ENCODE measurements at places on chromosomes 12 and 14.

DNA sequence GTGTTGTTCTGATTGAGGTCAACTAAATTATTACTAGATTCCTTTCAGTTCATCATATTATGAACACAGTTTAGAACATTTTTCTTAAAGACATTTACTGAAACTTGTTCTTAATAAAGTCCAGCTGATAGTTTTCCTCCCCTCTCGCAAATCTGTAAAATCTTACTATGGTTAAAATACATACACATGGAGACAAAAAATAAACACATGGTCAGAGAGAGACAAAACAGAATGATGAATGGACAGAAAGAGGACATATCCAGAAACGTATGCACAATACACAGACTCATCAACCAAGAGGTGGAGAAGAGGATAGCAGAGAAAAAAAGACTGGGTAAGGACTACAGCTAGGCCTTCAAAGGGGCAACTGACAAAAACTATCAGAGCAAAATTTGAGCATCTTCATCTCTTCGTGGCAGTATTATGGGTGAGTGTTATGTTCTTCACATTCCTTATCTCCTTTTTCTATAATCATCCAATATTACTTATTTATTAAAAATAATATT is 38.4 kb downstream of the EEA1 start:
- DNase-seq = no peak

DNA sequence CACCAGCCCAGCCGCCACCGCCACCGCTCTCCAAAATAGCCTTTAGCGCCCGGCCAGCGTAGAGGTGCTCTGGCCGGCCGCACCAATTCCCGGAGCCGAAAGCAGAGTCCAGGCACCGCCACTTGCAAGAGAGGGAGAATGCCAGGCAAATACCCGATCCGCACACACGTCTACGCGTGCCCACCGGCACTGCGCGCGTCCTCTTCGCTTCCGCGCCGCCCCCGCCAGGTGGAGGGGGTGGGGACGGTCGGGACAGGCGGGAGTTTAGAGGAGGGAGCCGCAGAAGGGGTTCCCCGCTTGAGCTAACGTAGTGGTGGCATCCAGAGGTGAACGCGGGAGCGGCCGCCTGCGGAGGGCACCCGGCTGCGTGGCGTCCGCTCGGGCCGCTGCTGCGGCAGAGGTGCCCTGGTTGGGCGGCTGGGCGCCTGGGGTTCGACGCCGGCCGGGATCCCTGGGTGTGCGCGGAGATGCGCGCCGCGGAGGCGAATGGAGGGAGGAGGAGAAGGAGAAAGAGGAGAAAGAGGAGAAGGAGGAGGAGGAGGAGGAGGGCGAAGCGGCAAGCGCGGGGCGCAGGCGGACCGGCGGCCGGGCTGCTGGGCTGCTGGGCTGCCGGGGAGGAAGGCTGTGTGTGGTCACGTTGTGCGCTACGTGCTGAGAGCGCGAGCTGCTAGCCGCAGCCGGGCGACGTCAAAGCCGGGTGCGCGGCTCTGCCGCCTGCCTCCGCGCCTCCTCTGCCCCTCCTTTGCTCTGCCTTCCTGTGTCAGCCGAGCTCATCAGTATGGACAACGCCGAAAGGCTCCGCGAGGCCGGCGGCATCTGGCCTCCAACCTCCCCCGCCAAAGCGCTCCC is at the start of gene MDGA2:
MDGA2 (minus strand) TSS at position 140 of the 849 bp plus-strand sequence.
- DNase-seq = no peak

DNA sequence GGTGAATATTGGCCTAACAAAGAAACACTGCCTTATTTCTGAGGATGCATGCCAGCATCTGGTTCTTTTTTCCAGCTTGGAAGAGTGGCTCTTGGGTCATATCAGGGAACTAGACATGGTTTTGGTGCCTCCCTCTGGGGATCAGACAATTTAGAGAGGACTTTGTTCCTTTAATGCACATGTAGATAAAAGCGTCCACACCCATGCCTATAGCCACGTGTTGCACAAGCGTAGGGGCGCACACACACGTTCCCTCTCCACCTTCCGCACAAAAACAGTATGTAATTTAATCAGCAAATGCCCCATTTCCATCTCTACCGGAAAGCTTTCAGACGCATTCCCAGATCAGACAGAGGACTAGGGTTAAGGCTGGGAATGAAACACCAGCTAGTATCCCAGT is 61.7 kb upstream of the RIC8B start:
- no peak for DNase-seq

DNA sequence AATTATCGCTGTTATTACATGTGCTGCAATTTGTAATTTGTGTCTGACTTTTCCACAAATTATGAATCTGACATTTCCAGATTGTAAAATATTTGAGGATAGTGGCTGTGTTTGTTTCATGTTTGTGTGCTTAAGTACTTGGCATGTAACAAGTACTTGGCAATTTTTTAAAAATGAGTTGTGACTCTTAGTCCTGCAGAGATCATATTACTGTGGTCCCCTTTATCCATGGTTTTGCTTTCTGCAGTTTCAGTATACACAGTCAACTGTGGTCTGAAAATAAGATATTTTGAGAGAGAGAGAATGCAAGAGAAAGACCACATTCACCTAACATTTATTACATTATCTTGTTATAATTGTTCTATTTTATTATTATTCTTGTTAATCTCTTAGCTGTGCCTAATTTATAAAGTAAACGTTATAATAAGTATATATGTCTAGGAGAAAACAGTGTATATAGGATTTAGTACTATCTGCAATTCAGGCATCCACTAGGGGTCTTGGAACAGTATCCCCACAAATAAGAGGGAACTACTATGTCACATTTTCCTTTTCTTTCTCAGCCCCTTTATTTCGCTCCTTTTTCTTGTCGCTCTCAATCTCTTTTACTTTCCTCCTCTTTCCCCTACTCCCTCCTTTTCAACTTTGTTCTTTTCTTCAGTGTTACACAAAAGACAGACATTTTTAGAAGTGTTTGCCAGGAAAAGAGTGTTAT is 176.1 kb downstream of the FUT8 start:
- no peak for DNase-seq

DNA sequence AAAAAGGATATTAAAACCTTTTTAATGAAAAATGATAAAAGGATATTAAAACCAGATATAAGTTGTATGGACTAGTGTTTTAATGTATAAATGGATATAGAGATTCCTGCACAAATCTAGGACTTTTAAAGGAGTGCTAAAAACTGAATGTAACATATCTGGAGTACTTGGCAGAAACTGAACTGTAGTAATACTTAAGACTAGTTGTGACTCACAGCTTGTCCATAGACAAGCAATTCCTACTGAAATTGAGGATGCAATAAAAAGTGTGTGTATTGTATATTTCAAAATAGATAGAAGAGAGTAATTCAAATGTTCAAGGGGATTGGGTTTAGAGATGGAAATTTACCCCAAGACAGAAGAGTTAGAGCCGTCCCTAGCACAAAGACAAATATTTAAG is 59.6 kb downstream of the FBXO33 start:
- no peak for DNase-seq

GRCh38 chr14:52117111-52117832 is 48.4 kb upstream of the NID2 start:
- DNase-seq = no peak
